T-helper 2 cell (primary cell): ENCODE measurements at places on chromosomes 11 and 22.

DNA sequence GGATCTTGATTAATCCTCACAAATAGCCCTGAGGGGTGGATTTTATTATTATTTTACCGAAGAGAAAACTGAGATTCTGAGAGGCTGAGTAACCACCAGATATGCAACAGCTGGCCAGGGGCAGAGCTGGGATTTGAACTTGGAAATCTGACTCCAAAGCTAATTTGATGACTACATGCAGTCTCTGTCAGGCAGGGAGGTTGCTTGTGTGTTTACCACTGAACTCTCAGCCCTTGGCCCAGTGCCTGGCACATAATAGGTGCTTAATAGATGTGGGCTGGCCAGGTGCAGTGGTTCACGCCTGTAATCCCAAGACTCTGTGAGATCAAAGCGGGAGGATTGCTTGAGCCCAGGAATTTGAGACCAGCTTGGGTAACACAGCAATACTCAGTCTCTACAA is 121.7 kb upstream of the CRYBB3 start:
- no peak for DNase-seq

DNA sequence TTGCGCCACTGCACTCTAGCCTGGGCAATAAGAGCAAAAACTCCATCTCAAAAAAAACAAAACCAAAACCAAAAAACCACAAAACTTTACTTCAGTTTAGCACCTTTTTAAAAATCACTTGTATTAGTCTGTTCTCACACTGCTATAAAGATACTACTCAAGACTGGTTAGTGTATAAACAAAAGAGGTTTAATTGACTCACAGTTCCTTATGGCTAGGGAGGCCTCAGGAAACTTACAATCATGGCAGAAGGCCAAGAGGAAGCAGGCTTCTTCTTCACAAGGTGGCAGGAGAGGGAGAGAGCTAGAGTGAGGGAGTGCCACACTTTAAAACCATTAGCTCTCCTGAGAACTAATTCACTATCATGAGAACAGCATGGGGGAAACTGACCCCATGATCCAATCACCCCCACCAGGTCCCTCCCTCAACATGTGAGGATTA is 261.3 kb downstream of the TMEM135 start:
- DNase-seq = peak; percentile 64

DNA sequence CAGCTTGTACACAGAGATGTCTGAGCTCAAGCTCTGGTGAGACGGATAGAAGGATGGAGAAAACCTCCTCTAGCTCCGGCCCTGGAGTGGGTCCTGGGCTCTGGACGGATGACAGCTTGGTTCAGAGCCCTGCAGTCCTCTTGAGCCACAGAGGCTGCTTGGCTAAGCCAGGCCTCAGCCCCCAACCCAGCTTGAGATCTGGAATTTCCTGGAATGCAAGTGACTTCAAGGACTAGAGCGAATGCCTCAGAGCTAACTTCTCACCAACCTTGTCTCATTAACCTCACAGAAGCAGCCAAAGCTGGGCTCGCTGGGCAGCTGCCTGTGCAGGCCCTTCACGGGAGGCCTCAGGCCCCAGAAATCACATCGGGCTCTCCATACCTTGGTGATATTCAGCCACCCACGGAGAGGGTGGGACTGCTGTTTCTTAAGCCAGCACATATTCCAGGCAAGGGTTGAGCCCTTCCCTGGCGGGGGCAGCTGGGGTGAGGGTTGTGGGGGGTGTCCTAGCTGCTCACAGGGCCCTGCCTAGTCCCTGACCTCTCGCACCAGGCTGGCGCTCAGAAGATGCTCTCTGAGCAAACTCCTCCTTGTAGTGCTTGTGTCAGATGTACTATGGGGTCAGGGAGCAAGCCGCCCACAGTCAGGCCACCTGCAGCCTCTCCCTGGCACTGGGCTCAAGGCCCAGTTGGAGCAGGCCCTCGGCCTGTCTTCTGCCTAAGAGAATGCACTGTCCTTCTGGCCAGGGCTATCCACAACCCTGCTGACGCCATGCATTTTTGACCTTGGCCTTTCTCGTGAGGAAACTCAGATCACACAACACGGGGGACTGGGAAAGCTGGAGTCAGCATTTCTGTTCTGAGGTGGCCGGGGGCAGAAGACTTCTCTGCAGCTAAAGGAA is 73.6 kb upstream of the TTLL12 start:
- DNase-seq = no peak

GRCh38 chr11:75635066-75635862 is 33.6 kb downstream of the MAP6 start:
- no peak for DNase-seq

- no peak for DNase-seq
These were observed 223.9 kb upstream of the FOLH1 start for GRCh38 chr11:49432242-49432848.

- DNase-seq = no peak
These were observed 221.2 kb downstream of the SBF2 start for GRCh38 chr11:10072841-10073240.

GRCh38 chr22:27680636-27681035 is 120.9 kb downstream of the MN1 start:
- no peak for DNase-seq

DNA sequence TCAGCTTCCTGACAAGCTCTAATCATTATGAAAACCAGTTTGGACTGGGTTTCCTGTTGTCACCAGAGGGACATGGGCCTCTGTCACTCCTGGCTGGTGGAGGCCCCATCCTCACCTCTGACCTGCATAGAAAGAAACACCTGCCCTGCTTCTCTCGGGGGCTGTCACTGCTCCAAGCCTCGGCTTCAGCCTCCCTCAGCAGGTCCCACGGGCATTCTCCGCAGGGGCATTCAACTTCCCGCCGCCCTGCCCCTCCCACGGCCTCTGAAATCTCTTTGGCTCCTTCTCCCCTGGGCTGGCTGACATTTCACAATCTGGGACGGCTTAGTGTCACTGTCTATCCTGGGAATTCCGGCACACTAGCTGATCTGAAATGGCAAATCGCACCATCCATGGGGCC is 257.9 kb downstream of the CTTN start:
- DNase-seq = no peak

- peak; percentile 13 for DNase-seq
These were observed 512 bp downstream of the SH3BP1 start for GRCh38 chr22:37639771-37640590.

DNA sequence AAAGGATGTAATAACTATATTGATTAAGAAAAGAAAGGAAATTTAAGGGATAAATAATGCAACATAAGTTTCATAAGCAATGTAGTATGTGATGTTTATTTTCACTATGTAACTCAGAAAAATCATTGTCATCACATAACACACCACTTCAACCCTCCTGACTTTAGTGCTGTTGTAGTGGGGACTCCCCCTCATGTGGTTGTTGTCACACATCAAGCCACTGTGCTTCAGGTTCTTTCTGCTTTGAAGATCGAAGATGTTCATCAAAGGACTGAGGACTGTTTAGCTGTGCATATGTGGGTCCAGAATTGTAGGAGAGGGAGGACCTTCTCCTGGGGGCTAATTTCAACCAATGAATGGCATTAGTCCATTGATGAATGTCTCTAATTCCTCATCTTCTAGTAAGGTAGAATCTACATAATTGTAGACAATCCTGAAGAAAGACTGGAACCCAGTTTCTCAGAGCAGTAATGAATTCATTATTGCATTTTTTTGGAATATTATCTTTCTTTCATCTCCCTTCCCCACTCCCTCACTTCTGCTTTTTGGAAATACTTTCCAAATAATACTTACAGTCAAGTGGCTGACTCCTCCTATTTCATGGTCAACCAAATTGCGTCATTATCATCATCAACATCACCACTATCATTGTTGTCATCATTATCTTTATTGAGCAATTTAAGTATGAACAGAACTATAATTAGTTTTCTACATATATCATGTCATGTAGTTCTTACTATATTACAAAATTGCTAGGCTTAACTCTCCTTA is 9.8 kb upstream of the CARD16 start:
- no peak for DNase-seq

GRCh38 chr22:23263651-23264555 is 83.6 kb downstream of the BCR start:
- no peak for DNase-seq

DNA sequence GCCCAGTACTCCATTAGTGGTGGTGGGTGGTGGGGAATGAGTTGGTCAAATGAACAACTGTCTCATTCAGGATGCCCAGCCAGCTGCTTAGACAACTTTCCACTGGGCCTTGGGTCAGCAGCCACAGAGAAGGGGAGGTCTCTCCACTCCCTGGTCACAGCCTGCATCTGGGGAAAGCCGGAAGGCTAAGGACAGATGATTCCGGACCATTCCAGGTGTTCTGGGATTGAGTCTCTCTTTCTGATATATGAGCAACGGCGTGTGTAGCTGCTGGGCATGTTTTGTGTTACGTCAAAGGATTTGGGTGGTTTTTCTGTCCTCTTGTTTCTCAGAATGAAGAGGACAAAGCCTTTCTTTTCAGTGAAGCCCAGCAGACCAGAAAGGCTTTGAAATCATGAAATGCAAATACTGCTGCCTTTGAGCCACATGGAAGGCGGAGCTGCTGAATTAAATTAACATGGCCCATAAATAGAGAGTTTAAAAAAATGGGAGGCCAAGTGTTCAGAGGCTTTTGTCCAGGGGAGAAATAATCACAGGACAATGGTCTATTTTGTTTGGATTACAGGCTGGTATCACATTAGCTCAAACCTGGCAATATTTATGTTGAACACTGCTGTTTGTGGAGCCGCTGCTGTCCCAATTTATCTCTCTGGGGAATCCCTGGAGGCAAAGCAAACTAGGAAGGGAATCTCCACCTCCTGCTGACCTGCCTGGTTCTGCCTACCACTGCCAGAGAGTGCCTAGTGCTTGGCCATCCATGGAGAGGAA is 234.4 kb upstream of the E2F8 start:
- DNase-seq = no peak
